Activated T-cell treated with anti-CD3 and anti-CD28 coated beads for 4 hours (primary cell): ENCODE measurements at places on chromosomes 7 and 10.

DNA sequence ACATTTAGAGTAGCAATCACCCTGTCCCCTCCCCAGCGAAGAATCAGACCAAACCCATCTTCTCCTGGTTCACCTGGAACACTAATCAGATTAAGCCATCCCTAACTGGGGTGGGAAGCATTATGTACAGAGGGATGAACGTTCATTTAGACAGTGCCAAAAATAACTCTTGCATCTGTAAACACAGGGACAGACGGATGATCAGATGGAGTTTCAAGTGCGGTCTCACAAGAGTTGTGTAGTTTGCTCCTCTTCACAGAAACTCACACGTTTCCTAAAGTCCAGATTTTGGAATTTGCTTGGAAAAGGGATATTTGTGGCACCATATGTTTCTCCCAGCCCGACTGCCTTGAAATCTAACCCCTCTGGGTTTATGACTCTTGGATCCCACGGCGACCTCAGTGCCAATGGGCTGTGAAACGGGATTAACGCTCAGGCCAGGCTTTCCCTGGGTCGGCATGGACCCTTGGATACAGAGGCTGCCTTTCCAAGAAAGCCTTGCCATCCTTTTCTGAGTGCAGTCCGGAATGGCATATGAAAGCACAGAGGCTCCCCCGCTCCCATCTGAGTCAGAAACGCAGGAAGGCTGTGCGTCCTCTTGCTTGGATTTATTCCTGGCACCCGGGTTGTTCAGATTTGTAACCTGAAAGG, 293.2 kb upstream of the HABP2 start:
- no peak for DNase-seq

DNA sequence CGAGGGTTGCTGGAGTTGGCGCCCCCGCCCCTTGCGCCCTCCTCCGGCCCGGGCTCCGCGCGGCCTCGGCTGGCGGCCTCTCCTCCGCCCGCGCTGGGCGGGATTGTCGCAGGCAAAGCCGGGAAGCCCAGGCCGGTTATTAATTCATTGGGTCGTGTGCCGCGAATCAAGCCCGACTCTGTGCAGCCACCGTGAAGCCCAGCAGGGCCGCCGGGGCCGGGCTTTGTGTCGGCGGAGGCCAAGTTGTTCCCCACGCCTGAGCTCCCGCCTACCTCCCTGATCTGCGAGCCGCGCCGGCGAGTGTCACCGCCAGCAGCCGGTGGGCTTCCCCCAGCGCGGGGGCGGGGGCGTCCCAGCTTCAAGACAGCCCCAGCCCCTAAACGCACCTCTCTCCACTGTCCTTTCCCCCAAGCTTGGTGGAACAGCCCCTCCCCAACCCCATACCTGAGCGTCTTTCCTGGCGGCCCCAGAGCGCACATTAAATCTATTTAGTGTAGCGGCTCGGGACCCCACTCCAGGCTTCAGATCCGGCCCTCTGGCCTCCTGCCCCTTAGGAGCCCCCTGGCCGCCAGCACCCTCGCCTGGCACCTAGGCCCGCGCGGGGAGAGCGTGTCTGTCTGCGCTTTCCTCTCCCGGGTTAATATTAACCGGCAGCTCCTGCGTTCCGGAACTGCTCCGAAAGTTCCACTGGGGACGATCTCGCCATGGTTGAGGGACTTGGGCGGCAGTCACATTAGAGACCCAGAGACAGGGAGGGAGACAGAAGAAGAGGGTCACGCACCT, 3.5 kb downstream of the SHH start:
- no peak for DNase-seq

- no peak for DNase-seq
Observed at GRCh38 chr7:5525271-5526099, 101.9 kb upstream of the TNRC18 start.

DNA sequence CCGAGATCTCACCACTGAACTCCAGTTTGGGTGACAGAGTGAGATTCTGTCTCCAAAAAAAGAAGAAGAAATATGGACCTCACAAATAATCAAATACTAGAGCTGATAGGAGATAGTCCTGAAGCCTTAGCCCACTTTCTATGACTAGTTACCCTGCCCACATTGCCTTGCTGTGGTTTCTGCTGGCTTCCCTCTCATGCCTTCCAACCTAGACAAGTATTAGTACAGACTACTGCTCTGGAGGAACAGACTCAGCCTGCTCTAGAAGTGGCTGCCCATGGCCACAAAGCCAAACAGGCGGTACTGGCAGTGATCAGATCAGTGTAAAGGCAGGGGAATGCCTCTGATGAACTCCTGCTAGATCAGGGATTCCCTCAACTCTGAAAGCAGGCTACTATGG, 89.7 kb upstream of the PRKAR2B start:
- no peak for DNase-seq

DNA sequence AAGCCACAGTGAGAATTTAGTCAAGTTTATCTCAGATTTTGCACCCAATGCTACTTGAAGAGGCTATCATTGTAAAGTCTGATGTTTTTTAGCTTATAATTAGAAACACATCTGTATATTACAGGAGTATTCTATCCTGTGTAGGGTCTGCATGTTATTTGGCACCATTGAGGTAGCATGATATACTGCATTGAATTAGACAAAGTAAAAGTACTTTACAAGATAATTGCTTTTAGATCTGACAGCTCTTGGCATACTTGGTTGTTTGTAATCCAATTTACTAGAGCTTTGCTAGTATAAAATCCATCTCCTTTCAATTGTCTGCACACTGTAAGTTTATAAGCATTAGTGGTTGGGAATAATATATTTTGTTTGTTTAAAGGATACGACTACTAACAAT, 714.3 kb downstream of the ANKRD7 start:
- DNase-seq: no peak

- no peak for DNase-seq
Observed at GRCh38 chr7:26700386-26700785, 164.0 kb downstream of the SKAP2 start.

GRCh38 chr7:85320699-85321476, 134.0 kb upstream of the SEMA3D start:
- no peak for DNase-seq

DNA sequence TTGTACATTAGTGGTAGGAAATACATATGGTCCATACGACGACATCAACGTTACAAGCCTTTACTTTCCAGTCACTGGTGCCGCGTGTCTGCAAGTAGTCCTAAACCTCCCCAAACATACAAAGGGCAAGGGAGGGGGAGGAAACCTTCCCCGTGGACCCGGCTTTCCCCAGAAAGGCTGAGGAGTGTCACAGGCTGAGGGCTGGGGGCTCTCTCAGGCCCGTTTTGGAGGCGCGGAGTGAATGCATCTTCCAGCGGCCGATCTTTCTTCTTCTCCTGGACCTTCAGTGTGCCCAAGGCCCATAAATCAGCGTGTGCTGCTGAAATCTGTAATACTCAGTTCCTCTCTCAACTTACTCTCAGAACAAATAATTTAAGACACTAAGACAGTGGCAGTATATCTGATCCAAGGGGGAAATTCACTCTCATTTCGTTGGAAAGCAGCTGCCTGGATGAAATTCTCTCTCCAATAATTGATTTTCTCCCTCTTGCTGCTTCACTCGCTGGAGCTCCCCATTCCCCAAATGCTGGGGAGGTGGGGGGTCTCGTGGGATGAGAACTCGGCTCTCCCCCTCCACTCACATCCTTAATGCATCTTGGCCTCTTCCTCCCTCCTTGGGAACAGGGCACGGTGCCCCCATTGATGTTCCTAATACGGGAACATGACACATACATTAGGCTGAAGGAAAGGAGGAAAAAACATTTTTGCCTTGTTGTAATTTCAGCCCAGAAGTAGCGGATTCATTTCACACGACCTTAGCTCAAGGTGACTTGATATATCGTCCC, 126.1 kb downstream of the ADARB2 start:
- no peak for DNase-seq

DNA sequence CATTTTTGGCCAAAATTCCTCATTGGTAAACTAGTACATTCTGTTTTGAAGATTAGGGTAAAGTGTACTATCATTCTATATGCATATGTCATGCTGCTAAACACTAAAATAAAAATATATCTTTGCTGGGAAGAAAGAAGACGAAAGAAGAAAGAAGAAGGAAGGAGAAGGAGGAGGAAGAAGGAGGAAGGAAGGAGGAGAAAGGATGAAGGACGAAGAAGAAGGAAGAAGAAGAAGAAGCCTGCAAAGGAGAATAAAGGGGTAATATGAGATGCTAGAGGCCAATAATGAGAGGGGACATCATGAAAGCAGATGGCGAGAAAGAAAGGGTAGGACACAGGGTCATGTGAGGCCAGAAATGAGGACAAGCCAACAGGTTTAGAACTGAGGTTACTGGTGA, 8.0 kb downstream of the SLC25A13 start:
- DNase-seq: no peak

DNA sequence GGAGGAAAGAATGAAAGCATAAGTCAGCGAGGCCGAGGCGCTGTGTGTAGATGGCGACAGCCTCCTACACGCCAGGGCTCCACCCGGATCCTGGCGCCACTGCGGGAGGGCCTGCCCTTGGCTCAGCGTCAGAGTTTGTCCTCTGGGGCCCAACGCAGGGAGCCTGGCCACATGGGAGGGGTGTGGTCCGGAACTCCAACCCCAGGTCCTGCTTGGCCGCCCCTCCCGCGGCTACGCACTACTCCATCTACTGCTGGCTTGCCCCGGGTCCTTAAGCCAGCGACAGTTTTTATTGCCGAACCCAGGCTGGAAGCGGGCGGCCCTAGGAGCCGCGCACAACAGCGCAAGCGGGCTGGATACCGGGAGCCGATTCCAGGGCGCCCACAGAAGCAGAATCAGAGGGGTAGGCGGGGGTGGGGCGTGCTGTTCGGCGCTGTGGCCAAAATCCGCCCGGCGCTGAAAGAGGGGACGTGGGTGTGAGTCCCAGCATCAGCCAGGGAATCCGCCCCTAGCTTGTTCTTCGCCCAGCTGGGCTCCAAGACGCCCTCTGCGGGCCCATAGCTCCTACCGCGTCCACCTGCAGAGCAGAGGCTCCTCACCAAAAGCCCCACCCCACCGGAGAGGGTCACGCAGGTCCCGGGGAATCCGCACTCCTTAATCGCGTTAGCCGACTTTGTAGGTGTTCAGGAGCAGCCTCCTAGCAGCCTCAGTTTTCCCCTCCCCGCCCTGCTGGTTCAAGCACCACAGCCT, 4.5 kb downstream of the KAZALD1 start:
- peak; percentile 32 for DNase-seq

- no peak for DNase-seq
Observed at GRCh38 chr7:96179837-96180236, 142.1 kb downstream of the SLC25A13 start.

GRCh38 chr7:147044941-147045340, 928.3 kb downstream of the CNTNAP2 start:
- no peak for DNase-seq

DNA sequence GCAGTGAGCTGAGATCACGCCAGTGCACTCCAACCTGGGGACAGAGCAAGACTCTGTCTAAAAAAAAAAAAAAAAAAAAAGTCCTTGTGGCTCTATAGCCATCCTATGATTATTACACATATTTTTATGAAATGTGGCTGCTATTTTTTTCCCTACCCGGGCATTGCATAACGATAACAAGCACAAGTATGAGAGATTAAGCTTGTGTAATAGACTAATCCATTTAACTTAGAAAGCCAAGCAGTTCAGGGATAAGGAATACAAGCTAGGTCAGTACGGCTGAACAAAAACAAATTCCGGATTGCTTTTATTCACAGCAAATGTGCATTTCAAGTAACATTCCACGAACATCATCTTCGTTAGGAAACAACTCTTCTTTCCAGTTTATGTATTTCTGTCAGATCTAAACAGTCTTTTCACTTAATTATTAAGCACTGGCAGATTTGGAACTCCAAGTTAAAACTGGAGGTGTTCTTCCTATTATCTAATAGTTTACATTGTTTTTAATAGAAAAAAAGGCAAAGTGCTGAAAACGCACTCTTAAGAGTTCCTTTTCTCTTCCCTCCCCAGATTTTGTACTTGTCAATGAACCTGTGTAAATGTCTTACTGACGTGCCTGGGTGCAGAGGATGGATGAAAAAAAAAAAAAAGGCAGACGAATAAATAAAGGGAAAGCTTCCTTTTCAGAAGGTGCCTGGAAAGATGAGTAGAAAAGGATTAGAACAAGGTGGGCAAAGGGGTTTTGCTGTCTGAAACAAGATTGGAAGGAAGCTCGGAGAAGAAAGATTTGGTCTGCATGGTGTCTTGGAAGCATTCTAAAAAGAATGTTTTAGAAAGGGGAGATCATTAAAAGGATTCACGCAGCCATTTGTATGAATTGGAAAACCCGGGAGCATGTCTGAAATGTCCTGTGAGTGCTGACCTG, 81.1 kb downstream of the PRTFDC1 start:
- DNase-seq: no peak

GRCh38 chr7:28447071-28447470, 34.8 kb downstream of the CREB5 start:
- DNase-seq: no peak

DNA sequence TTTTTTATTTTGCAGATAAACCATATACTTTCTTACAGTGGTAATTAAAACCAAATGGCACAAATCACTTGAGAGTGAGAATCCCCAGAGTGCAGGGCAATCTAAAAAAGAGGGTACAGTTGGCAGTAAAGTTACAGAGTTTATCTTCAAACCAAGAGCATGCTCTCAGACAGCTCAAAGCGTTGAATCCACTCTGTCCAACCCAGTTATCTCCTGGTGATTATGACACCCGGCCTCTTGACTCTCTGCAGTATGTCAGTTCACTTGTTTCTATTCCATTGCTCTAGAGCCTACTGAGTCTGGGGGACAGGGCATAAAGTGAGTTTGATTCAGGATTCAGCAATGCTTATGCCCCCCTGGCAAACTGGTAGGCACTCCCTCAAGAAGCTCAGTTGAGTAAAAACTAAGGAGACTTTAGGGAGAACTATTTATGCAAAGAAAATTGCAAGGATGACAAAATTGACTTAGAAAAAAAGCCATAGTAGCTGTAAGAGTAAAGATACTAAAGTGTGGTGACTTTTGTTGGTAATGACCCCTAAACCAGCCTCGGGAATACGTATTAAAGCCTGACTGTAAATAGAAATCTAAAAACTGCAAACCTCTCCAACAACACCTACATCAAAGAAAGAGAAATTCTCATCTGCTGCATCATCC, 55.5 kb downstream of the COL1A2 start:
- no peak for DNase-seq

DNA sequence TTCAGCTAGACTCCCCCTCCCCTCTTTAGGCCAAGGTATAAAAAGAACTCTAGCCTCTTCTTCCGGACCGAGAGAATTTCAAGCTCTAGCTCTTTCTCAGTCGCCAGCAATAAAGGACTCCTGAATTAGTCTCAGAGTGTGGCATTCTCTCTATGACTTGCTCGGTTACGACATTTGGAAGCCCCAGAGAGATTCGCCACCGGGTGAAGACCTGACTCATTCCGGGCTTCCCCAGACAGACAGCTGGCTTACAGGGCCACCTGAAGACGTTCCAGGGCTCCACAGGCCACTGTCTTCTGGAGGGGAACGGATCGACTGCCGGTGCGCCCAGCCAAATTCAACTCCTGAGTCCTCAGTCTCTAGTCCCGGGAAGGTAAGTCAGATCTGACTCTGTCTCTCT, at the start of gene AKR1B15:
Gene AKR1B15 (plus strand): TSS at position 234 of the 400 bp plus-strand sequence. CDS start 15,510 bp downstream, outside the sequence.
- no peak for DNase-seq
